ENCODE measurements at places on chromosomes 11 and 22.

DNA sequence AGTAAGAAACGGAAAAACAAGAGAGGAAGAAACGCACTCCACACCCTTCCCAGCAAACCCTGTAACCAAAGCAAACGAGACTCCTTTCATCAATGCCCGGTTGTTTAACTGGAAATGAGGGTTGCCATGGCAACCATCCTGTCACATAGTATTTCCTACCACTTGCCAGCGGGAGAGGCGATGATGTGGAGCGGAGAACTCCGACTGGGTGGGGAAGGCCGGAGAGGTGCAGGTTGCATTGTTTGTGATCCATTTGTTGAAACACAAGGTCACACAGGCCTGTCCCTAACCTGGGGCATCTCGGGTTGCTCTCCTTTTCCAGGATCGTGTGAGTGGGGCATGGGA is 609.9 kb downstream of the BUD13 start:
- no peak for DNase-seq

DNA sequence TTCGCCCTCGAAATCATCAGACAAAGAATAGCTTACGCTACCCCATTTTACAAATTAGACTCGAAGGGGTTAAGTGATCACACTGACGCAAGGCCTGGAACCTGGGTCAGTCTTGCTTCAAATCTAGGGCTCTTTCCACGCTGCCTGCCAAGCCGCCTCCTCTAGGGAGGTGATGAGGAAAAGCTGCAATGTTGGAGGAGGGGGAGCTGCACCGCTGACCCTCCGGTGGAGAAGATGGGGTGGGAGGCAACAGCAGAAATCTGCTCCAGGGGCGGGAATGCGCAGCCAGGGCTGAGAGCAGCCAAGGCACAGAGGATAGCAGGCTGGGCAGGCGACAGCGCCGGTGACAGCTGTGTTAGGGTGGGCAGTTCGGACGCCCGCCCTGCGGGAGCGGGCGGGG is 595 bp downstream of the SYVN1 start:
- DNase-seq = no peak

GRCh38 chr11:108035690-108036089 is 27.0 kb downstream of the CUL5 start:
- no peak for DNase-seq

DNA sequence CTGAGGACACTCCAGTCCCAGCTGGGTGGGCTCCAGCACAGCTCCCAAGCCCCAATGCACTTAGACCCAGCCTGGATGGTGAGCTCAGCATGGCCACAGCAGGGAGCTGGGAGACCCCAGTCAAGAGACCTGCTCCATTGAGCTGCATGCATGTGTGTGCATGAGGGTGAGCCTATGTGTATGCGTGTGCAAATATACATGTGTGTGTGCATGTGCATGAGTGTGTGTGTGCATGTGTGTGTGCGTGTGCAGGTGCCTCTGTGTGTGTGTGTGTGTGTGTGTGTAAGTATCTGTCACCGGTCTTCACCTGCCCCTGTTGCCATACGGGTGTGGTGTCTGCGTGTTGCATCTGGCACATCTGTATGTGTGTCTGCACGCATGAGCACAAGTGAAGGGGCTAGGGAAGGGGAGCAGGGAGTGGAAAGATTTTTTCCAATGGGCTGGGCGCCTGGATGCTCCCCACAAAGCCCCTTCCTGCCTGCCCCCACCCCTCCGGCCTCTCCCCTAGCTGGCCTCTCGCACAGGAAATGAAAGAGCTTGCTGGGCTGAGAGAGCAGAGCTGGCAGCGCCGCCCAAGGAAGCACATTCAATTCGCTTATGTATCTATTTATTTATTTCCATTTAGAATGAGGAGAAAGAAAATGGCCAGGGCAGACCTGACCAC is 4.1 kb downstream of the TSPAN32 start:
- no peak for DNase-seq

DNA sequence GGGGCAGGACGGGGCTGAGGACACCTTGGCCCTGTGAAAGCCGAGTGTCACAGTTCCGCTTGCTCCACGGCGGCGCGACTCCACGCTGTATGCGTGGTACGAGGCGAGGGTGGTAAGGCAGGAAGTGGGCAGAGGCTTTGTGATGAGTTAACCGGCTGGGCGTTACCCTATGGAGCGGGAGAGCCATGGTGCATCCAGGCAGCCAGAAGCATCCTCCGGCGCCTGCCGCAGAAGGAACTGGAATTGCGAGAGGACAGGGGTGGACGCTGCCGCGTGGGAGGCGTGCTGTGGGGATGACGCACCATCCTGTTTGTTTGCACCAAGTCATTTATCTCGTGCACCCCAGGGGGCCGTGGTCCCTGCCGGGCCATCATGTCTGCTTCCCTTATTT is 643.9 kb downstream of the BRD1 start:
- DNase-seq = no peak

DNA sequence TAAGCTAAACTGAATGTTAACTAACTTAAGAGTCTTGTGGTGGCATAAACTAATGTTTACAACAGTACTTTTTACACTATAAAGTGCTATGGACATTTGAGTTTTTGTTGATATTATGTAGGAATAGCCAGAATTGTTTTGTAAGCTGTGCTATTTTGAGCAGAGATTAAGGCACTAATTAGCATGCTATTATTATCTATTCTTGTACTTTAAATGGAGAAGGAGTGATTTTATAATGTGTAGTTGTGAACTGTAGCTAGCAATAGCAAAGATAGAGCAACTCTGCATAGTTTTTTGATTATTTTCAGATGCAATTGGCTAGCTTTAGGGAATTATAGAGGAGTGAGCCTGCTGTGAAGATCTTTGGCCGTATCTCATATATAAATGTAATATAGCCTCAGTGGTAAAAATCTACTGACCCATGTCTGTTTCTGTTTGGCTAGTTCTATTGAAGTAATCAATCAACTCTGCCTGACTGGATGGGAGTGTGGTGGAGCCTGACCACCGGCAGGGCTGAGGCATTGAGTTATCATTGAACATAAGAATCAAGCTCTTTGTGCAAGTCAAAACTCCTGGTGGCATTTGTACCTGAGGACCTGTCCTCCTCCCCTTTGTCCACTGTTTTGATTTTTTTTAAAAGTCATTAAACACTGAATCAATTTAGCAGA is 34.3 kb downstream of the NCAM1 start:
- no peak for DNase-seq

DNA sequence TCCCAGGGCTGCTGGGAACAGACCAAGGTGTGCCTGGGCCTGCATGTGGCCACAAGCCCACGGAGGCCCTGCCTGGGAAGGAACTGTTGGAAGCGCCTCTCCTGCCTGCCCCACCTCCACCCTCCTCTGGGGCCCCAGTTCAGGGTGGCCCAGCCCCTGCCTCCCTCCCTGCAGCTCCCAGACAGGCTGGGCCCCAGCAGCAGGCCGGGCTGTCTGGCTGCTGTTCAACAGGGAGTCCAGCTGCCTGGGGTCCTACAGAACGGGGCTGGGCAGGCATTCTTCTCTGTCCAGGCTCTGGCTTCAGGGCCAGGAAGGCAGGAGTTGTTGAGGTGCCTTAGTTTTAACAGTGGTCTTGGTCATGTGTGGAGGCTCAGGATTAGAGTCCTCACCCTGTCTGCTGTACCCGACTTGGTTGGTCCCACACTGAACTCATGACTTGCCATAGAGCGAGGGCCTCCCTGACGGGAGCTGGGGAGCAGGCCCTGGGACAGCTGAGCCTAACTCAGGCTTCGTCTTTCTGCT is 11.8 kb downstream of the PRDM11 start:
- no peak for DNase-seq

- DNase-seq = no peak
Measured at GRCh38 chr22:50242406-50242949, 2.3 kb downstream of the TUBGCP6 start.

GRCh38 chr11:84552791-84553190 is 1074.4 kb downstream of the DLG2 start:
- DNase-seq = no peak

- DNase-seq = no peak
Measured at GRCh38 chr22:37747080-37747714, 50.3 kb downstream of the TRIOBP start.

- no peak for DNase-seq
Measured at GRCh38 chr11:61940466-61940865, 9.7 kb upstream of the BEST1 start.

DNA sequence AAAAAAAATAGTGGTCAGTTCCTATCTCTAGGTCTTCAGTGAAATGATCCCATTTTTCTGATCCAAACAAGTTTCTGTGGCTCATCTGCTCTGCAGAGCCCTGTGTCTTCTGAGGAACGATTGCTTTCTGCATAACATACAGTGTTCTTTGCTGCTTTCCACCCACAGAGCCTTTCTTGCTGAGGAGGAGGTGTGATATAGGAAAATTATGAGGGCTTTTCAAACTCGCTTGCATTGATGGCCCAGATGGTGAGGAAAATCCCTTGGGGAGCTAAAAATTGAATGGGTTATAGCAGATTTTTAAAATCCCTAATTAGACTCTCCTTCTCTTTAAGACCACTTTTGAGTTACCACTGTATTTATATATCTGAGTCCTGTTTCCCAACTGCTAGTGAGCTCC is 31.3 kb downstream of the JAM3 start:
- no peak for DNase-seq

DNA sequence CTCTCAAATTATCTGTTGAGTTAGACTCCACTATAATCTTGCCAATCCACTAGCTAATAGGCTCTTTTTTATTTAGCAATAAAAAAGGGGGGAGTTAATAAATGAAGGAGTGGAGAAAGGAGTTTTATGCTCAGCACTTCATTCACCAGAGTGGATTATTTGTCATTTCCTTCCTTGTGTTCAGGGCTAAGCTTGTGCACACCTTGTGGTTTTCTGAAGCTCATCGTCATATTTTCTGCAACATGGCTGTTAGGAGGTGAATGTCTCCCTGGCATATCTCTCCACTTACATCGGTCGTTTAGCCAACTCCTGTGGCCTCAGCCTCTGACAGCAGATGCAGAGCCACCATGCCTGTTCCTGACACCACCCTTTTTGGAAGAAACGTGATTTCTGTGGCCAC is 83.9 kb upstream of the MTNR1B start:
- no peak for DNase-seq

DNA sequence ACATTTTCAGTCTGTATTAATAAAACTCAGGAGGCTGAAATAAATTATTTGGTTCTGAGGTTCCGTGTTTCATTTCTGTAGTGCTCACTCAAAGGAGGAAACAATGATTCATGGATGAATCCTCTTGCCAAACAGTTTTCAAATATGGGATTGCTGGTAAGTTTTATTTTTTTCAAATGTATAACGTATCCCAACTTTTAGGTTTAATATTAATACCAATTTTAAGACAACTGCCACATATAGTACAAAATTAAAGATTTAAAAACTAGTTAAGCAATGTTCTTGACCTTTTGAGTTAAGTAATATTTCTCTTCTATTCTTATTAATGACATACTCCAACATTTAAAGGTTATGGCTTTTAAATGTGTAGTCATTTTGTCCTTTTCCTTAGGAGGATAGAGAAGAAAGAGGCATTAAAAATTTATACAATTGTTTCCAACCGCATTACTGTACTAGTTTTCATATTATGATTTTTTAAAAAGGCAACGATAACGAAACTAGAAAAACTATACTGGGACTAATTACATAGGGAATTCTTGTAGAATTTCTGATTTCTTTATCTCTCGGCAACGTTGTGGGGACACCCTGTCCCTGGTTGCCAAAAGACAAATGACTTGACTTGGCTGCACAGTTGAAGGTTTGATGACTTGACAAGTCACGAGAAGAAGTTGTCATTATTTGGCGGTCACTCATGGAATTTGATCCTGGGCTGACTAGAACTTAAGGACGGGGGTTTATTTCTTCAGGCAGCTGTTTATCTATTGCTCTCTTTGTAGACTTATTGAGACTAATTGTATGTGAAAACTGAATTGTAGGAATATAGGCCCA is 69.1 kb upstream of the ADSL start:
- no peak for DNase-seq

- no peak for DNase-seq
Measured at GRCh38 chr11:45390407-45390806, 104.3 kb upstream of the SYT13 start.

DNA sequence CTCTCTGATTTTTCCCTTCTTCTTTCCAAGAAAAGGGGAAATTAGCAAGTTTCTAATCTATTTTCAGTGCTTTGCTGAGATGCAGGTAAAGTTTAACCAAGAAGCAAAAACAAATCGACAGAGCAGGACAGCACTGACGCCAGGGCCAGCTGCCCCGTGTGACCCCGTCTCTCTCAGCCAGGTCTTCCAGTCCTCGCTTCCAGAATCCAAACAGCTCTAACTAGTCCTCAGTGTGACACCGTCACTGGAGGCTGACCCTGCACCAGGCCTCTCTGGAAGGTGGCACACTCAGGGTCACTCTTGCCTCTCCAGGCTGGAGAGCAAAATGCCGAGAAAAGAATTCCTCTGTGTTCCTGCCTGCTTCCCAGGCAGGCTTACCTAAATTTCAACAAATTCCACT is 44.8 kb downstream of the SHANK2 start:
- no peak for DNase-seq

DNA sequence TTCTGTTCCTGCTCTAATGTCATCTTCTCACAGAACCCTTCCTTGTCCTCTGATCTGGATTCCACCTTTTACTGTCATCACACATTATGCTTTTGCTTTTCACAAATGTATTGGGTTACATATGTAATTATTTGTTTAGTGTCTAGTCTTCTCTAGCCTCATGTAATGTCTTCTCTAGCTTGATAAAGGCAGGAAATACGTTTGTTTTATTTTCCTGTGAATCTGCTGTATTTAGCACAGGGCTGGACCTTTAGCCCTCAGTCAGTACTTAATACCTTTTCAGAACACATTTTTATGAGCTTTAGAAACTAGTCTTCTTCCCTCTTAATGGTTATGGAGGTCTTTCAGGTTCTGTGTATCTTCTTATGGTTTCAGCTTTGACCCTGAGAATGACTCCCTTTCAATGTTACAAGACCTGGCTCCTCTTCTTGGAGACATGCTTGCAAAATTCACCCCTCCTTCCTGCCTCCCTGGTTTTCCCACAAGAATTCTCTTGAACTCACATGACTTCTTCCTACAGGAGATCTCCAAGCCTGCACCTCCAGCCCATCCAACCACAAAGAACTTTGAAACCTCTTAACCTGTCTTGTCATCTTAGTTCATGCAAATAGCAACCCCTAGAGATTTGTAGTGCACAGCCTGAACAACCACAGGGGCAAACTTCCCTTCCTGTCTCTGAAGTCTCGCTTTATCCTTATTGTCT is 132.7 kb upstream of the DDI1 start:
- no peak for DNase-seq

DNA sequence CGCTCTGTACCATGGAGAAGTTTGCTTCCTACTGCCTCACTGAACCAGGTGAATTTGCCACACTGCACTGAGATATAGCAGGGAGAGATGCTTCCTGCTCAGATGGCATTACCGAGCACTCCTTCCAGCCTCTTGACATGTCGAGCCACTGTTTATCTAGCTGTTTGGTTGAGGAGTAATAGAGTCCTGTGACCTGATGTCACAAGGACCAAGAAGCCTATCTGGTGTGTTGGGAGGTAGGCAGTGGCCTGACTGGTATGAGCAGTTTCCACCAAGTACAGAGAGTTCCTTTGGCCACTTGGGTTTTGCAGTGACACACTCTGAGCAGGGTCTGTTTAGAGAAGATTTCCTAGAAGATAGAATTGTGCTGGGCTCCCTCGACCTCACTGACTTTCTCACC is 5.2 kb downstream of the ACAD8 start:
- DNase-seq = no peak

- no peak for DNase-seq
Measured at GRCh38 chr11:131568318-131568717, 197.9 kb downstream of the NTM start.

- no peak for DNase-seq
Measured at GRCh38 chr22:49113758-49114157, 713.9 kb downstream of the BRD1 start.

- DNase-seq = no peak
Measured at GRCh38 chr11:34056672-34057071, 5.1 kb downstream of the CAPRIN1 start.

All from activated CD8-positive, alpha-beta memory T cell treated with anti-CD3 and anti-CD28 coated beads for 48 hours (primary cell).